ENCODE measurements at places on chromosomes 2 and 18. TPM values are rescaled to one million over a fixed set of nuclear protein-coding genes. Genes with fewer than 3 reads are reported as not detected.
A peak's percentile ranks its signal among the peaks of the same experiment; 100 is the strongest.

YIPF4 gene
- total RNA-seq = 43.1 TPM

MAL gene
- total RNA-seq = 27.3 TPM

C1QL2 gene
- not detected for total RNA-seq

ABCB11 gene
- total RNA-seq = not detected

NT5DC4 gene
- total RNA-seq = not detected

MATN3 gene
- not detected for total RNA-seq

ARMC9 gene
- total RNA-seq = 5.3 TPM

SALL3 gene
- not detected for total RNA-seq

MC5R gene
- total RNA-seq = not detected

CETN1 gene
- total RNA-seq = not detected

CDK5R2 gene
- total RNA-seq = not detected

LIMS3 gene
- total RNA-seq = 1.7 TPM

- peaks cover 55% of the 10 kb centered on the region for H3K27me3 ChIP-seq
- H3K4me3 ChIP-seq = no peak overlapping the region
- no peak for DNase-seq
- H3K36me3 ChIP-seq = no peaks in the 10 kb centered on the region
- H3K4me1 ChIP-seq = peaks cover 1% of the 10 kb centered on the region
- no peak overlapping the region for H3K27ac ChIP-seq
These were observed 5.8 kb upstream of the ONECUT2 start for GRCh38 chr18:57429167-57430078.

GRCh38 chr2:98300141-98300874 lies 45.9 kb upstream of the CNGA3 start:
- H3K4me1 ChIP-seq = no peaks in the 10 kb centered on the region
- H3K27ac ChIP-seq = no peak overlapping the region
- DNase-seq = no peak

DNA sequence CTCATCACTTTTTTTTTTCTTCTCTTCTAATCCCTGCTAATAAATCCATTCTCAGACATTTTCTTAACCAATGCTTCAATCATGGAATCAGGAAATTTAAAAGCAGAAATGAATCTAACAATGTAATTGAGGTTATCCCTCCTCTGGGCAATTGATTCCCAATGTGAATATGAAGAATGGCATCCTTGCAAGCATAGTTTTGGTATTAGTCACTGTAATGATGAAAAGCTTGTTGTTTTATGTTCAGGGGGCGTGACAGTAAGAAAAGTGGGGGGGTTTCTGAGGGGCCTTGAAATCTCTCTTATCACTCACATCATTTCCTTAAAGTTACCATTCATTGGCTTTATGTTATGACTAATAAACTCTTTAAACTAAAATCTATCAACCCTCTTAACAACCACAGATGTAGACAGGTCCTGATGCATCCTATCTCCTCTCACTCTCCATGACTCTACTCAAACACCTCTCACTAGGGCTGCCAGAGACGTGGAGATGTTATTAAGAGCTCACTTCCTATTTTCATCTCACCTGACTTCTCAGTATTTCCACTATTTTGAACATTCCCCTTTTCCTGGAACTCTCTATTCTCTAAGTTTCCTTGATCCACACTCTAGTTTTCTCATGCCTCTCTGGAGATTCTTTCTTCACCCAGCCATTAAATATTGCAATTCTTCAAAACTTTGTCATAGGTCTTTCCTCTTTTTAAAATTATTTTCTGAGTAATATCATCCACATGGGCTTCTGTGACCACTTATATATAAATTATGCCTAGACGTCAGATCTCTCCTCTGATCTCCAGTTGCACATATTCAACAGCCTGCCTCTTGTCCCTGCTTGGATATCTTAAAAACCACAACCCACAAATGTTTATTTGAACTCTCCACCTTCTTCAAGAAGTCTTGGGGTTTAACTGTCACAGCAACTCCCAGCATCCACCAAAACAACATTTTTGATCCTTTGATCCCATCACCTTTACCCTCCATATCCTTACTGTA lies 332.9 kb downstream of the CDH2 start:
- H3K4me3 ChIP-seq = no peak overlapping the region
- no peaks in the 10 kb centered on the region for H3K4me1 ChIP-seq
- H3K27ac ChIP-seq = no peak overlapping the region
- H3K36me3 ChIP-seq = no peaks in the 10 kb centered on the region
- H3K27me3 ChIP-seq = no peaks in the 10 kb centered on the region
- no peak for DNase-seq

GRCh38 chr18:79521416-79522205 lies 125.9 kb downstream of the NFATC1 start:
- no peaks in the 10 kb centered on the region for H3K36me3 ChIP-seq
- H3K4me1 ChIP-seq = peaks cover 82% of the 10 kb centered on the region
- H3K27me3 ChIP-seq = no peaks in the 10 kb centered on the region
- H3K27ac ChIP-seq = peak overlapping the region; percentile 40
- no peak overlapping the region for H3K4me3 ChIP-seq
- DNase-seq = no peak

GRCh38 chr2:36376319-36376765 lies 20.8 kb downstream of the CRIM1 start:
- no peaks in the 10 kb centered on the region for H3K4me1 ChIP-seq
- H3K27ac ChIP-seq = no peak overlapping the region
- no peak for DNase-seq
- H3K36me3 ChIP-seq = no peaks in the 10 kb centered on the region

DNA sequence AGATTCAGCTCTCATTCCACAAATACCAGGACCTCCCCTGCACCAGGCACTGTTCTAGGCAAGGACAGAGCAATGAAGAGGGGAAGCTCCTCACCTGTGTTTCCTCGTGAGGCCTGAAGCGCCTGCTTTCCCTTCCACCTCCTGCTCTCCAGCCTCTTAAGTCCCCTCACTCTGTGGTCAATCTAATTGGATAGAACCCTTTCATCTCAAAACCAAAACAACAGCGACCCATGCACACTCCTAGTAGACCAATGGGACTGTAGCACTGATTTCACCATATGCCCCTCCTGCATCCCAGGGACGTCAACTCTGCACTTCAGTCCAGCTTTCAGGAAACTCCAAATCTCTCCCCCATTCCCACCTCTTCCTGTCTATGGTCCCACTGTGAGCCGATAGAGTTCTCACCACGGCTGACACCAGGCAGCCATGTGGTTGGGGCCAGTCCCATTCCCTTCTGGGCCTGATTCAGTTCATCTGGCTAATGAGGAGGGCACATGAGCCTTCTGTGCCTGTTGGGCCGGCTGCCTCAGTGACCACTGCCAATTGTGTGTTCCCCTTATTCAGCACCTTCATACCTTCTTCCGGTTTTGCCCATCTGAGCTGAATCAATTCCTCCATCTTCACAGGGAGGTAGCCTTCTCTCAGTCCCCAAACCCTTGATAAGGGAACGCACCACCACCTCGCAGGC lies 33.3 kb upstream of the MAT2A start:
- DNase-seq = no peak
- no peaks in the 10 kb centered on the region for H3K27me3 ChIP-seq
- no peak overlapping the region for H3K27ac ChIP-seq
- H3K36me3 ChIP-seq = no peaks in the 10 kb centered on the region
- no peaks in the 10 kb centered on the region for H3K4me1 ChIP-seq
- no peak overlapping the region for H3K4me3 ChIP-seq

- H3K27me3 ChIP-seq = no peaks in the 10 kb centered on the region
- H3K36me3 ChIP-seq = peaks cover 4% of the 10 kb centered on the region
- H3K4me3 ChIP-seq = peak overlapping the region; percentile 99
- no peak for DNase-seq
These were observed 721 bp downstream of the MCEE start for GRCh38 chr2:71129114-71129901.

DNA sequence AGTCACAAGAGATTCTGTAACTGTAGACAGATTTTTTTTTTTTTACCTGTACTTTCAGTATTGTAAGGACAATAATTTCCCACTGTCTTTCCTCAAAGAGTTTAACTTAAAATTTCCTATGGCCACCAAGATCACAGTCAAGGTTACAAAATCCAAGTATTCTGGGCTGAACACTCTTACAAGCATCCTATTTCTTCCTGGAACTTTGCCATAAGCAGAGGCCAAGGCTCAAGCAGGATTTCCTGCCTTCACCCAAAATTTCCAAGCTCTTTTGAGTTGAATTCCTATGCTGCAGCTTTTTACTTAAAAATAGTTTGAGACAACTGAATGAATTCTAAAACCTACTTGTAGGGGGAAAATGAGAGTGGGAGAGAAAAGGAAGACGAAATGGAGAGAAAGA lies 299.4 kb downstream of the ZNF516 start:
- no peak overlapping the region for H3K4me3 ChIP-seq
- DNase-seq = no peak
- no peaks in the 10 kb centered on the region for H3K4me1 ChIP-seq
- no peaks in the 10 kb centered on the region for H3K27me3 ChIP-seq

- no peaks in the 10 kb centered on the region for H3K4me1 ChIP-seq
- no peaks in the 10 kb centered on the region for H3K27me3 ChIP-seq
- no peak overlapping the region for H3K27ac ChIP-seq
- DNase-seq = no peak
These were observed 119.5 kb upstream of the RAB12 start for GRCh38 chr18:8489761-8490160.

DNA sequence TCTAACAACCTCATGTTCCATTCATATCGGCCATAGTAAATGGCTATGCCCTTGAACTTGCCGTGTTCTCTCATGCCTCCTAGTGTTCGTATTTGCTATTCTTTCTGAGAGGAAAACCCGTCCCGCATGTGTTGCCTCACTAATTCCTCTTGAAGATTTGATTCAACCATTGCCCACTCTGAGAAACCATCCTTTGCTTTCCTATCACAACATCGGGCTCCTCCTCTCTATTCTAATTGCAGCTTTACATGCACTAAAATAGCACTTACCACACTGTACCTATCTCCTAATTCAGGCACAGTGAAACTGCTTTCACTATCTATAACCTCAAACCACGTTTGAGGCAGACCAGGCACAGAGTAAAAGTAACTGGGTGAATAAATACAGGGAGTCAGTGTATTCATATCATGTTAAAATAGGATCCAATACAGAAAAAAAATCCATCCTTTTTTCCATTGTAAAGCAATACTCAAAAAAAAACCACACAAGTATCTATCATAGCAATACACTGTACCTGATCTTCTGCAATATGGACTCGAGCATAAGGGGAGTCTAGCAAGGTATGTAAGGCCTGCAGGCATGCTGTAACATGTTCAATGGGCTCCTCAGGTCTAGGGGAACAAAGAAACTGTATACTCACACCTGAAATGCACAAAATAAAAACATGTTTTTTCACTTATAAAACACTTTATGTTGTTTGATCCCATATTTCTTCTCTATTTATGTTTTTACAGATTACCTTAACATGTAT lies 39.0 kb upstream of the STRN start:
- no peak overlapping the region for H3K4me3 ChIP-seq
- no peaks in the 10 kb centered on the region for H3K4me1 ChIP-seq
- peaks cover 15% of the 10 kb centered on the region for H3K36me3 ChIP-seq

DNA sequence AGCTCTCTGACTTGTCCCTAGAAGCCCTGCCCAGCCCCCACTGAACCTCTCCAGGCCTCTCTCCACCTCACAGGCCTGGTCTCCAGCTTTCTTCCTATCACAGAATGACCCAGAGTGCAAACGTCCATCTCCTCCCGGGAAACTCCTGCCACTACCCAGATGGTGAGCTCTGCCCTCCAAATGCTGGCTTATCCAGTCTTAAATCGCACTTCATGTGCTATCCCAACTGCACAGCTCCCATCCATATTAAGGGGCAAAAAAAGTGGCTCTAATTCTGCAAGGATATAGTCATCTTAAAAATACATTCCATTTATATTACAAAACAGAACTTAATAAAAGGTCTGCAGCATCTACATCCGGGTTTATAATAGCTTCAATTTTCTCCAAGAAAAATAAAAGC lies 70.8 kb upstream of the CDC42EP3 start:
- H3K4me1 ChIP-seq = no peaks in the 10 kb centered on the region
- H3K4me3 ChIP-seq = no peak overlapping the region
- H3K27ac ChIP-seq = no peak overlapping the region
- no peaks in the 10 kb centered on the region for H3K36me3 ChIP-seq

DNA sequence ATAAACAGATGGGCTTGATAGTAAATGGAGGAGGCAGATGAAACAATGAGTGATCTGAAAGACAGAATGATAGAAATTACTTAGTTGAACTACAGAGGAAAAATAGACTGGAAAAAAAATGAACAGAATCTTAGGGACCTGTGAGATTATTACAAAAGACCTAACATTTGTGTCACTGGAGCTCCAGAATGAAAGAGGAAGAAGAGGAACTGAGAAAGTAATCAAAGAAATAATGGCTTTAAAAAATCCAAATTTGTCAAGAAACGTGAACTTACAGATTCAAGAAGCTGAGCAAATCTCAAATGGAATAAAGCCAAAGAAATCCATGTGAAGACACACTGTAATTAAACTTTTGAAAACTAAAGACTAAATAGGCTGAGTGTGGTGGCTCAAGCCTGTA lies 28.3 kb downstream of the EVA1A start:
- no peaks in the 10 kb centered on the region for H3K27me3 ChIP-seq
- DNase-seq = no peak
- H3K4me3 ChIP-seq = no peak overlapping the region
- no peak overlapping the region for H3K27ac ChIP-seq
- H3K36me3 ChIP-seq = no peaks in the 10 kb centered on the region

DNA sequence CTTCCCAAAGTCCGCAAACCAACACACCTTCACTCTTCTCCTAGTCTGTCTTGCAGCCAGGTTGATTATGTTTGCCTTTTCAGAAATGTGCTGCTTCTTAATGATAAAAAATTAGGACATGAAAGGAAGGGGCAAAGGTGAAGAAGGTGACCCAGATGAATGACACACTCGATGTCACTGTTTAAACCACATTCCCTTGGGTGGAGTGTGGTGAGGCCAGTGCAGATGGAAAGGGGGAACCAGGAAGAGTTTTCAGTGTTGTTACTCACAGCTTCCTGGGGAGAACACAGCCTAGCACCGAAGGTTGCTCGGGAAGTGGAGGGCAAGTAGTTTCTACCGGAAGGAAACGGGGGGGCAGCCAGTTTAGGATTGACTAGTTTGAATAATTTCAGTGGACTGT lies 57.2 kb upstream of the BOD1L2 start:
- no peak overlapping the region for H3K4me3 ChIP-seq
- H3K27ac ChIP-seq = no peak overlapping the region
- DNase-seq = no peak
- H3K4me1 ChIP-seq = no peaks in the 10 kb centered on the region

DNA sequence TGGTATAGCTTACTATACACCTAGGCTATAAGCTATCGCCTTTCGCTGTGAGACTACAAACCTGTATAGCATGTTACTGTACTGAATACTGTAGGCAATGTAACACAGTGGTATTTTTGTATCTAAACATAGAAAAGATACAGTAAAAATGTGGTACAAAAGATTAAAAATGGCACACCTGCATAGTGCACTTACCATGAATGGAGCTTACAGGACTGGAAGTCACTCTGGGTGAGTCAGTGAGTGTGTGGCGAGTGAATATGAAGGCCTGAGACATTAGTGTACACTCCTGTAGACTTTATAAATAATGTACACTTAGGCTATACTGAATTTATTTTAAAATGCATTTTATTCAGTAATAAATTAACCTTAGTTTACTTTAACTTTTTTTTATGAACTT lies 258.2 kb upstream of the SP5 start:
- H3K4me1 ChIP-seq = no peaks in the 10 kb centered on the region
- no peak for DNase-seq
- no peaks in the 10 kb centered on the region for H3K27me3 ChIP-seq
- H3K4me3 ChIP-seq = no peak overlapping the region
- no peaks in the 10 kb centered on the region for H3K36me3 ChIP-seq

- DNase-seq = no peak
- H3K4me1 ChIP-seq = no peaks in the 10 kb centered on the region
- no peak overlapping the region for H3K27ac ChIP-seq
- no peak overlapping the region for H3K4me3 ChIP-seq
These were observed 3.3 kb upstream of the NETO1 start for GRCh38 chr18:72871091-72871490.

Measured in CD8-positive, alpha-beta memory T cell (primary cell).